ENCODE measurements at places on chromosomes 7 and 10.

- no peak for DNase-seq
Observed at GRCh38 chr7:151198945-151199848, 11.1 kb downstream of the H2BK1 start.

- DNase-seq, result no peak
Observed at GRCh38 chr10:22453948-22454591, 108.8 kb downstream of the SPAG6 start.

- DNase-seq, result no peak
Observed at GRCh38 chr7:30846378-30846777, 65.3 kb upstream of the AQP1 start.

- DNase-seq, result peak; percentile 62
Observed at GRCh38 chr7:103640031-103640779, 194.2 kb upstream of the SLC26A5 start.

DNA sequence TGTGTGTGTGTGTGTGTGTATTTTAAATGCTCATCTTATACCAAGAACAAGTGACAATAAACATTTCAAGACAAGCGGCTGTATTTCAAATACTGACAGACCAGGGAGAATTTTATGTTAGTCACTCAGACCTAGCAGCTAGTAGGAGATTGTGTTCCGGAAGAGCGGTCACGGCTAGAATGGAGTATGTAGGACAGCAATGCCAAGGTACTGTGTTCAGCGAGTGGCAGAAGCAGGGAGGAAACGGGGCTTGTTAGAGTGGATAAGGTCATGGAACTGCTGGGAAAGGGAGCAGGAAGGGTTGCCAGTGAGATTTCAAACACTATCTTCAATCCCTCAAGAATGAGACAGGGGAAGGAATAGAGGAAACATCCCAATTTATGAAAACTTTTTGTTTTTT is 260.5 kb upstream of the PITRM1 start:
- DNase-seq, result no peak

DNA sequence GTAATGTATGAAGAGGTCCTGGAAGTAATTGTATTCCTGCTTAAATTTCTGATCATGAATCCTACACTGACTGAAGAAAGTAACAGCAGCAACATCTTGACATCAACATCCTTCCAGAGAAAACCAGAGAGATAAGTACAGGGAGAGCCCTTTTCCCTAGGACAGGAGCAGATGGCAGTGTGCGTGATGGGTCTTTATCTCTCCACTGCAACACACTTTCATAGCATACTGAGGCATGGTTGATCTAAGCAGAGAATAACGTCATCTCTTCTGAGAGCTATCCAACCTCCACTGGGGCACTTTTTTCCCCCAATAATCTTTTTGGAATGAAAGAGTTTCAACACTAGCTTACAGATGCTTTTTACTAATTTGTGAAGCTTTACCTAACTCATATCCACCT is 342 bp downstream of the OR2A25 start:
- no peak for DNase-seq

GRCh38 chr7:111985798-111986197 is 220.4 kb downstream of the DOCK4 start:
- no peak for DNase-seq

DNA sequence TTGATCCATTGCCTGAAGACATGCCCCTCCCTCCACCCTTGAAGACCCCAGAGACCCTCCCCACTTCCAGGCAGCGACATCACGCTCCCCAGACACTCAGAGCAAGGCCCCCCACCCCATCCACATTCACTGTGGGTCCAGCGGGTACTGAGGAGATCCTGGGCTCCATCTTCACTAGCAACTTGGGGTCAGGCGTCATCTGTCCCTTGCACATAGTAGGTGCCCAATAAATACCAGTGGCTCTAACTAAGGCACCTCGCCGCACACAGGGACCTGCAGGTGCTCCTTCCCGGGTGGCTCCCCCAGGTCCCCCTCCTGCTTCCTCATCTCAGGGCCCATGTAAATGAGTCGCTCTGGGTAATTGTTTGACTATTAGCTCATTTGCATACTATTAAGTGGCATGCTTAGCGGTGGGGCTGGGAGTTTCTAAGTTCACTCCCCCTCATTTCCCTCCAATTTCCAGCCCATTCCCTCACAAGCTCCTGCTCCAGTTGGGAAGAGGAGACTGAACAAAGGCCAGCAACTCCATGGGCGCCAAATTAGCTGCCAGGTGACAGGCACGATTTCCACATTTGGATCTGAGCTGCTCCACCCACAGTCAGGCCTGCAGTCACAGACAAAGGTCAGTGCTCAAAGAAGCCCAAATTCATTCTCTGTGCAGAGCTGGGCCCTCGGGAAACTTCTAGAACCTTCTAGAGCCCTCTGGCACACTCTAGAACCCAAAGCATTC is 29.7 kb downstream of the EBF3 start:
- DNase-seq, result no peak

DNA sequence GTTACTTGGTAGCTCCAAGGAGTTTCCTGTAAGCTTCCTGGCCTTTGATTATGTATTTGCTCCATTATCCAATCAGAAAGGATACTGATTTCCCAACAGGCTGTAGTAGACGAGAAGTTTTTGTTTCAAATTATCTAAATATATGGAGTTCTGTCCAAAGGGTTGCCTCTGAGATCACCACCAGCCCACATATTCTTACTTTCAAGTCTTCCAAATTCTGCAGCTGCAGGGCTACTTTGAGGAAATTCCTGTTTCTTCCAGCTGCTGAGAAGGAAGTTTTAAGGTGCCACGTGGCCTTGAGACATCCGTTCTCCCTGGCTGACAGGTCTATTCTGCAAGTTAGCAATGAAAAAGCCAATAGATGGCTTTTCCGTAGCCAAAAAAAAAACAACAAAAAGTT is 286.0 kb downstream of the TWIST1 start:
- DNase-seq, result no peak
